H1 (cell line): ENCODE measurements at places on chromosomes 16 and 17.

- no peak for DNase-seq
Measured at GRCh38 chr16:1512774-1513173, 19.6 kb downstream of the TELO2 start.

DNA sequence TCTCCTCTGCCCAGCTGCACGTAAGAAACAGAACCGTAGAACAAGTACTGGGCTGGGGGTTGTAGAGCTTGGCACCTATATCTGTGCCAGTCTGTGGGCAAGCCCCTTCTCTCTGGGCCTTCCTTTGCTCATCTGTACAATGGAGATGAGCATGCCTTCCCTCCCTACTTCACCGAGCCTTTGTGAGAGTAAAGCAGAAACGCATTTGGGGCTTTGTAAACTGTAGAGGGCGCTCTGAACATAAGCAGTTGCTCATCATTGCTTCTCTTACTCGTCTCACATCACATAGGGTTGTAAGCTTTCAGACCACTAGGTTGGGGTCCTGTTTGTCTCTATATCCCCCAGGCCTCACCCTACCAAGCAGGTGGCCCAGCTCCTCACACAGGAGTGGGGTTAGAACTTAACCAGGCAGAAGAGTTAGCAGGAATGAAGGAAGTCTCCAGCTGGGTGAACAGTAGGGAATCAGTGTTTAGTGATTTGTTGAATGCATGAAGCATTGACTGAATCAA, 15.1 kb downstream of the SAMD14 start:
- peak; percentile 66 for DNase-seq

DNA sequence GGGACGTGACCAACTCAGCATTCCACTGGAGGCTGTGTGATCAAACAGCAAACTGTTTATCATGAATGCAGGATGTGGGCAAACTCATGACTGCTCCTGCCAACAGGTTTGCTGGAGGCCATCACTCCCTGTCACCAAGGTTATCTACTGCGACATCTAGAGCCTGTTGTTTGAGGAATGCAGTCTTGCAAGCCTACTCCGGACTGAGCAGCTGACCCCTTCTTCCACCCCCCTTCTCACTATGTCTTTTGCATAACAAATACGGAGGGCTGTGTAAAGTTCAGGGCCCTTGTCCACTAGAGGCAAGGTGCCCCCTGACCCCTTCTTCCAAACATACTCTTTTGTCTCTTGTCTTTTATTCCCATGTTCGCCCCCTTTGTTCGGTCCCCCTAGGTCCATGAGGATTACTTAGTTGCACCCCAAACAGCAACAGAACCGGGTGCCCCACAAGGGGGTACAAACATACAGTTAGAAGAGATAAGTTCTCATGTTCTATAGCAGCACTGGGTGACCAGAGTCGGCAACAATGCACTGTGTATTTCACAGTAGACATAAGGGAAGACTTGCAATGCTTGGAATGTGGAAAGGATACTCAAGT, 28.7 kb downstream of the MEAK7 start:
- no peak for DNase-seq

DNA sequence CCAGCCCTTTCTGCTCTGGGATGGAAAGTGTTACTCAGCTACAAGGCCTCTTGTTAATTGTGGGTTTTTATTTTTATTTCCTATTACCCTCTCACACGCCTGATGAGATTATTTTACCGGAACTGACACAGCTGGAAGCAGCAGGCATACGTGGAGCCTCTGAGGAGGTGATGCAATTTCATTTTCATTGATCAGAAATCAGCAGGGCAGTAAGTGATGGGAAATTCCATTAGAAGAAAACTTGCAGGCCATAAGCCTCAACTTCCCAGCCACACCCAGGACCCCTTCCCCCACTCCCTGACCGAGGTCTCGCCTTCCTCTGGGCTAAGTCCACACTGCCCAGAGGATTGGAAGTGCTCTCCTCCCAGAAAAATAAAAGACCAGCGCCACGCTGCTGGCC, 69.7 kb downstream of the ZFHX3 start:
- no peak for DNase-seq

- DNase-seq = no peak
Measured at GRCh38 chr17:41823141-41823524, 10.3 kb downstream of the FKBP10 start.

GRCh38 chr17:1275962-1276736, 3.3 kb upstream of the TRARG1 start:
- no peak for DNase-seq

GRCh38 chr17:44909681-44910144, 5.6 kb downstream of the GFAP start:
- DNase-seq = no peak

- no peak for DNase-seq
Measured at GRCh38 chr16:86354641-86355513, 155.4 kb upstream of the FOXF1 start.

GRCh38 chr17:64520359-64520758, 13.6 kb downstream of the CEP95 start:
- no peak for DNase-seq

DNA sequence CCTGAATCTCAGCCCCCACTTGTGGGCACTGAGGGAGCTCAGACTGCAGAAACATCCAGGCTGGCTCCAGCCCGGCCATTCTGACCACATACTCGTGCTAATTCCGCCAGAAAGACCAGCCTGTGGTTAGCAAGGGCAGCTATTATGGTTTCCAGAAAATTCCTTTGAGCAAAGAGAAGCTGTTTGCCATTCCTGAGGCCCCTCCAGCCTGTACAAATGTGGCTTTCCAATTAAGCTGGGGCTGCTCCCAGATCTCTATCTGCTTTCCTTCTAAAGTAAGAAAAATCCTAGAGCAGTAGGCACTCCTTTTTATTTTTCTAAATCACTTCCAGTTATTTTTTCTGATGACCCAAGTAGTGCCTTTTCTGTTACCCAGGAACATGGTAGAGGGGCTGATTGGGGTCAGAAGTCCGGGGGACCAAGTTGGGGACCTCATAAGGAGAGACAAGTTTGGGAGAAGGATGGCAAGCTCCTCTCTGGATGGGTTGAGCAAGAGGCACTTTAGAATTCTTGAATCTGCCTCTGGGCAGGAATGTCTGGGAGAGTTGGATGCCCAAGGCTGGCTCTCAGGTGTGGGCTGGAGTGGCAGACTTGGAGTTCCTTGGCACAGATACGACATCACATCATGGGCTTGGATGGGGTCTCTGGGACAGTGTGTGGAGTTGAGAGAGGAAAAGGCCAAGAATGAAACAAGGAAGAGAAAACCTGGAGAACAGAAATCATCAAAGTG, 83.3 kb upstream of the TNRC6C start:
- DNase-seq = no peak

DNA sequence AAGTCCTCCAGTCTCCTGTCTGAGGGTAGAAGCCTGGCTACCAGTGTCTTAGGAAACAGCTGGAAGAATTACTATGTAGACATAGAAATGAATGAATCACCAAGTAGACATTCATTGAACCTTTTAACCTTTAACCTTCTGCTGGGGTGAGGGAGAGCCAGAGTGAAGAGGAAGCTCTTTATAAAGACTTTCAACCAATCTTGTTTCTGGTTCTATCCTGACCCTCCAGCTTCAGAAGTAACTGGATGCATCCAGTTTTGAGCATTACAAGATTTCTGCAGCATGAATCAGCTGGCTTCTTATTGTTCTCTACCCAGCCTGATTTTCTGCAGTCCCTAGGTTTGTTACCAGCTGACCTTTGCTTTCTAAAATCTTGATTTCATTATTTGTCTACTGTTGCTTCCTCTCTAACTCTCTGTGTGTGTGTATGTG, 8.5 kb downstream of the TEKT1 start:
- DNase-seq = no peak

DNA sequence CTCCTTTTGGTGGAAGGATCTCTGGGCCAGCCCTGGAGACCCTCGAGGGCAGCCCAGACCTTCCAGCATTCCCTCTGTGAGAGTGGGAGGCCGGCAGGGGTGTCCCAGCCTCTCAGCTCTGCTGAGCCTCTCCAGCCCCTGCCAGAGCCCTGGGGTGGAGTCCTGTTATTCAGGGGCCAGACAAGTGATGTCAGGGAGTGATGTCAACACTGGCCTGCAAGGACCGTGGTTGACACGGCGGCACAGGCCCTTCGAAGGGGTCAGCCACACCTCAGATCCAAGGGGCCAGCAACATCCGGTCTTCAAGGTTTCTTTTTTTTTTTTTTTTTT, 231.2 kb downstream of the KATNIP start:
- DNase-seq = no peak

DNA sequence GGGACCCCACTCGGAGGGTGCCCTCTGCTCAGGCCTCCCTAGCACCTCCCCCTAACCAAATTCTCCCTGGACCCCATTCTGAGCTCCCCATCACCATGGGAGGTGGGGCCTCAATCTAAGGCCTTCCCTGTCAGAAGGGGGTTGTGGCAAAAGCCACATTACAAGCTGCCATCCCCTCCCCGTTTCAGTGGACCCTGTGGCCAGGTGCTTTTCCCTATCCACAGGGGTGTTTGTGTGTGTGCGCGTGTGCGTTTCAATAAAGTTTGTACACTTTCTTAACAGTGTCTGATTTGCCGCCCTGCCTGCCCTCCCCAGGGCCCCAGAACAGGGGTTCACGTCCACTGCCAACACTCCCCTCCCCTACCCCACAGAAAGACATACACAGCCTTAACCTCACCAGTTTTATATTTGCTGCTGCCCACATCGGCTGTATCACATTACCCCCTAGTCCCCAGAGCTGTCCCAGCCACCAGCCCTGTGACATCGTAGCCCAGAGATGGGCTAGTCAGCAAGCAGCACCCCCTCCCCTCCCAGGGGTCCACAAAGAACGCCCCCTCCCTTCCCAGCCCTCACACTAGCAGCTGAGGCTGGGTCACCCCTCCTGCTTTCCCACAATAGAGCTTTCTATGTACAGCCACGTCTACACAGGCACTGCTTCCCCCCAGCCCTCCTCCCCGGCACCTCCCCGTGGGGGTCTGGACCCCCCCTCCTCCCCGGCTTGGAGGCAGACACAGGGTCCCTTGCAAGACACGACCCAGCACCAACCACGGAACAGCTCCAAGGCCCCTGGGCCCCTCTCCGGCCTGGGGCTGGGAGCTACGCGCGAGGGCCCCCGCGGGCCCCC, 7.9 kb downstream of the GRN start:
- DNase-seq = no peak

- no peak for DNase-seq
Measured at GRCh38 chr17:876272-876671, 94.1 kb downstream of the MRM3 start.

DNA sequence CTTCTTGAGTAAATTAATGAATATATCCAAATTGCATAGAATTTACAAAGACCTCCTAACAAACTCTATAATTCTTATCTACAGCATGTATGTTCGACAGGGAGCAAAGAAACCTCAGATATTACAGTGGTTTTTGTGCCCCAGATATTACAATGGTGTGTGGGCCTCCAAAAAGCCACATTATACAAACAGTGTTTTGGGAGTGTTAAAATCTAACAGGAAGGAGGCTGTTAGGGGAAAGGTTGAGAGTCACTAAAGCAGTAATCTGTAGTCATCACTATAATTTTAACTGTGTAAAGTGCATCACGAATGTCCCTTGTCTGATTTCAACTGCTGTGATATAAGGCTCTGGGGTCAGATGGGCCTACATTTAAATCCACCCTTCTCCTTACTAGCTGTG, 400.2 kb upstream of the C16orf82 start:
- no peak for DNase-seq

GRCh38 chr16:53091466-53092211, 36.8 kb downstream of the CHD9 start:
- DNase-seq = no peak

GRCh38 chr16:88534638-88535190, 35.5 kb upstream of the ZC3H18 start:
- no peak for DNase-seq
